ENCODE measurements at places on chromosomes 4 and X.

GRCh38 chr4:113232194-113232593 is 182.7 kb downstream of the ANK2 start:
- DNase-seq = no peak

- DNase-seq = no peak
These were observed 23.5 kb upstream of the SPINK2 start for GRCh38 chr4:56844802-56845580.

DNA sequence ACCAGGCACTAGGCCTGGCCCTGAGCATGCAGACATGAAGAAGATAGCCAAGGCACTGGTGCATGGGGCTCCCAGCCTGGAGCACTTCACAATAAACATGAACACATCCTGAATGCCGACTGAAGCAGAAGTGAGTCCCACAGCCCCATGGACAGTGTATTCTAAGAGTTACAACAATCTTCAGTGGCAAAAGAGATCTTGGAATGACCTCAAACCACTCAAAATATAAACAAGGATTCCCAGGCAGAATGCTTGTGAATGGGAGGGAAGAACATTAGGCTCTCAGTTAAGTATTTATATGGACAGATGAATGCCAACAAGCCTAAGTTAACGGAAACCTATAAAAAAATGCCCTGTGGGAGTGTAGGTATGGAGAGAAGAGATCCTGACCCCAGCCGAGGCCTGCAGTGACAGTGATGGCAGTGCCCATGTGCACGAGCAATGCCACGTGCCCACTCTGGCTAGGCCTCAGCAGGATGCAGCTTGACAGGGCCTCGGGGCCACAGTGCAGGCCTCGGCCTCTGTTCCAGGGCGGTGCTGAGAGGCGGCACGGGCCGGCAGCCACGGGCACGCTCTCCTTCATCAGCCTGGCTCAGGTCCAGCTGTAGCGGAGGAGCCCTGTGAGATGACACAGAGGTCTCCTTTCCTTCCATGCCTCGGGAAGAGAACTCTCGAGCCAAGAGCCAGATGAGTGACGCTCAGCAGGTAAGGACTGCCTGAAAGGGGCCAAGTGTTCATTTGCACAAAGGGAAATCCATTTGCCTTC is 49.2 kb downstream of the IRF2 start:
- DNase-seq = no peak

GRCh38 chr4:169158861-169159260 is 111.9 kb downstream of the SH3RF1 start:
- DNase-seq = no peak

- DNase-seq = no peak
These were observed 157.3 kb upstream of the TET2 start for GRCh38 chr4:104989371-104989770.

GRCh38 chr4:172412851-172413580 is 599.8 kb downstream of the GALNTL6 start:
- no peak for DNase-seq

DNA sequence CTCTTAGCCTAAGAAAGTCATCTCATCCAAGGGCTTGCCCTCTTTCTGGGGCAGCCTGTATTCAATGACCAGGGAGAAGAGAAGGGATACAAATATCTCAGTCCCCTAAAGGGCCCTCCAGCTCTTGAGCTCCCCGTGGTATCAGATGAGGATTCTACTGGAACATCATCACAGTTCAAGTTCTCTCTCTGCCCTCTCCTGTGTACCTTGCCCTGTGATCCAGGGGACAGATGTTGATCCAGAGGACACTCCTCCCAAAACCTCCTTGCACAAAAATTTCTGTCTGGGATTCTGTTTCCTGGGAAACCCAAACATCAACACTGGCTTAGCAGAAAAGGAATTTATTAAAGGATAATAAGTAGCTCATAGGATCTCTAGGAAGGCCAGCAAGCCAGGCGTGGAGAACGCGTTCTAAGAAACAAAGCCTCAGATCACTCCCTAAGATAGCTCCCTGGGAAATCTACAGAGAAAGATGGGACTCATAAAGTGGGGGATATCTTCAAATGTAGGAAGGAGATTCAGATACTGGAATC is 296.3 kb upstream of the KLF3 start:
- DNase-seq = no peak

GRCh38 chrX:9859711-9860555 is 73.7 kb downstream of the SHROOM2 start:
- no peak for DNase-seq

DNA sequence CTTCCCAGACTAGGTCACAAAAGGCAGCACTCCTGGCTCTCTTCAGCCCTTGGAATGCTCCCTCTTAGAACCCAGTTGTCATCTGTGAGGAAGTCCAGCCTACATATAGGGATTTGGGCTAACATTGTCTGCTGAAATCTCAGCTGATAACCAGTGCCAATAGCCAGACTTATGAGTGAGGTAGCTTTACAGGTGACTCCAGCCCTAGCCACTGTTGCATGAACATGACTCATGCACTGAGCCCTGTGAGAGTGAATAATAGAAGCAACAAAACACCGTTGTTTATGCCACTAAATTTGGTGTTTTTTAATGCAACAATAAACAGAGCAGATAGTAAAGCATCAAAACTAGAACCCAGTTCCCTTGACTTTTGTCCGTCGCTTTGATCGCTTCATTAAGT is 433.2 kb downstream of the STIM2 start:
- no peak for DNase-seq

- DNase-seq = no peak
These were observed 611.4 kb downstream of the KCTD8 start for GRCh38 chr4:43837171-43837570.

DNA sequence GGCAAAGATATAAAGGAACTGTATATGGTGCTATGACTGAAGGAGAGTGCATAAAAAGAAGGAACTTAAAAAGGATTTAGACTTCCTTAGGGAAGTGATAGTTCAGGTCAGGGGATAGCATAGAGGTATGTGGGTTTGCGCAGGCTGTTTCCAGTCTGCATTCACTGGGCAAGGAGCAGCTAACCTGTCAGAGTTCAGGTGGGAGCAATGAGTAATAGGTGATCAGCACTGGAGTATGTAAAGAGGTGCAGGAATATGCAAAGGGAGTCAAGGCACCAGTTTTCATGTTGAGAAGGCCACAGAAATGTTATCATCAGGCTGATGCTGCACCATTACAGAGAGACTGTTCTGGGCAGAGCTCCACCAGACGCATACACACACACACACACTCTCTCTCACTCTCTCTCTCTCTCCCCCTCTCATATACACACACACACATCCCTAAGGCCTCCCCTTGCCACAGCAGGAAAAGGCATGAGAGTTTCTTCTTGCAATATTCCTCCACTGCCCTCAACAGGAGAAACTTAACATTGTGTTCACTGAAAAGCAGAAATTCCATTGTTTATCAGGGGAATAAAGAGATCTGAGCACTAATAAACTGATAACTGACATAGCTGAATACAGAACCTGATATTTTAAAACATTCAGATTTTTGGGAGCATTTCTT is 256.4 kb upstream of the GRID2 start:
- DNase-seq = no peak

GRCh38 chr4:52752936-52753335 is 1.7 kb upstream of the ERVMER34-1 start:
- DNase-seq = no peak

GRCh38 chr4:167032871-167033270 is 201.4 kb downstream of the SPOCK3 start:
- DNase-seq = no peak

GRCh38 chrX:132216806-132217202 is 2.4 kb downstream of the RAP2C start:
- DNase-seq = no peak

DNA sequence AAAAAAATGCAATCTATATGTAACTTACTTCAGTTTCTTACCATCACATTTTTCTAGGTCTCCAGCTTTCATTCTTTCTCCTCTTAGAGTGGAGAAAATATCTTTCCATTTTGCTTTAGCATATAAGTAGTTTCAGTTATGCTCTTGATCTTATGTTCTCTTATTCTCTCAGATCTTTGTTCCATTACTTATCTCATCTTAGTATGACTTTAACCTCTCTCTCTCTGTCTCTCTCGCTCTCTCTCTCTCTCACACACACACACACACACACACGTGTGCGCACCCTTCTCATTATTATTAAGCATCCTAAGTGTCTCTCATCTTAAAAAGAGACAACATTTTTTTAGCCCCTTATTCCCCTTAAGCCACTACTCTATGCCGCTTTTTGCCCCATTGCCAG is 92.8 kb downstream of the FAAH2 start:
- no peak for DNase-seq

- no peak for DNase-seq
These were observed 23.1 kb upstream of the BMP2K start for GRCh38 chr4:78753091-78753490.

- no peak for DNase-seq
These were observed 123.9 kb downstream of the MID1 start for GRCh38 chrX:10496345-10496965.

- DNase-seq = no peak
These were observed 126.7 kb upstream of the MBNL3 start for GRCh38 chrX:132615391-132616131.

- no peak for DNase-seq
These were observed 106.4 kb upstream of the FAM241A start for GRCh38 chr4:112038861-112039260.

Data from frontal cortex (tissue), 4 donors.